ENCODE measurements at places on chromosomes 11 and 22. TPM values are rescaled to one million over a fixed set of nuclear protein-coding genes. Genes with fewer than 3 reads are reported as not detected.

DNA sequence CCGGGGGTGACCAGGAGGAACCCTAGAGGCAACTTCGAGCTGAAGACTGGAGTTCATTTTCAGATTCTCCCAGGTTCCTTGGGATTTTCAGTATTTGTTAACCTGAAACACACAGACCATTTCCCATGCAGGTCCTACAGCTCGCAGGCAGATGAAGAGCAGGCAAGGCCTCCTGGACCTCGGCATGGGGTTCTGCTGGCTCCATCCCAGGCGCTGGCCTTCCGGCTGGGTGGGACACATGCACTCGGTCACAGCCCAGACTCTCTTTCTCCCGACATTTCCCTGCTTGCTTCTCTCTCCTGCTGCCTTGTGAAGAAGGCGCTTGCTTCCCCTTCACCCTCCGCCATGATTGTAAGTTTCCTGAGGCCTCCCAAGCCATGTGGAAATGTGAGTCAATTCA lies 15.4 kb upstream of the TTLL12 start:
- no peak overlapping the region for H3K4me3 ChIP-seq
- DNase-seq: no peak
- H3K27ac ChIP-seq: no peak overlapping the region
- H3K27me3 ChIP-seq: no peaks in the 10 kb centered on the region
- peaks cover 7% of the 10 kb centered on the region for H3K4me1 ChIP-seq
- no peaks in the 10 kb centered on the region for H3K36me3 ChIP-seq

- H3K4me1 ChIP-seq: no peaks in the 10 kb centered on the region
- no peaks in the 10 kb centered on the region for H3K27me3 ChIP-seq
- no peak overlapping the region for H3K27ac ChIP-seq
- H3K4me3 ChIP-seq: no peak overlapping the region
- no peak for DNase-seq
- H3K36me3 ChIP-seq: no peaks in the 10 kb centered on the region
Observed at GRCh38 chr11:126189109-126189929, 22.1 kb downstream of the RPUSD4 start.

DNA sequence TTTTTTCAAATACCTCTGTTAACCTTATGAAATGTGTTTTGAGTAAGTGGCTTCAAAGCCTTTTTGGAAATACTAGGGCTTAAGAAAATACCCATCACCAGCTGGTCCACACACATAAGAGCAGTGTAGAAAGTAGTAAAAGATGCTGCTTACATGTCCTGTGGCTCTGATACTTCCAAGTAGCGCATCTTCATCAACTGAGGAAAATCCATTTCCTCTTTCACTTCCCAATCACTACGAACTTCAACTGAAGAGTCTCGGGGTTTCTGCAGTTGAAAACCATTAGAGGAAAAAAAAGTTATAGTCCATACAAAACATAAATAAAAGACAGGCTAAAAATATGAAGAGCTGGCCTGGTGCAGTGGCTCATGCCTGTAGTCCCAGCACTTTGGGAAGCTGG lies 8.5 kb downstream of the EIF3D start:
- H3K27me3 ChIP-seq: no peaks in the 10 kb centered on the region
- peaks cover 100% of the 10 kb centered on the region for H3K36me3 ChIP-seq
- no peaks in the 10 kb centered on the region for H3K4me1 ChIP-seq
- DNase-seq: no peak
- H3K27ac ChIP-seq: no peak overlapping the region

GRCh38 chr11:61062181-61062930 lies 39.9 kb upstream of the CD5 start:
- no peak overlapping the region for H3K27ac ChIP-seq
- no peaks in the 10 kb centered on the region for H3K27me3 ChIP-seq
- no peak for DNase-seq
- H3K4me3 ChIP-seq: no peak overlapping the region

- no peaks in the 10 kb centered on the region for H3K27me3 ChIP-seq
- no peak overlapping the region for H3K27ac ChIP-seq
- no peaks in the 10 kb centered on the region for H3K4me1 ChIP-seq
Observed at GRCh38 chr11:11359611-11360010, 6.6 kb upstream of the CSNK2A3 start.

DNA sequence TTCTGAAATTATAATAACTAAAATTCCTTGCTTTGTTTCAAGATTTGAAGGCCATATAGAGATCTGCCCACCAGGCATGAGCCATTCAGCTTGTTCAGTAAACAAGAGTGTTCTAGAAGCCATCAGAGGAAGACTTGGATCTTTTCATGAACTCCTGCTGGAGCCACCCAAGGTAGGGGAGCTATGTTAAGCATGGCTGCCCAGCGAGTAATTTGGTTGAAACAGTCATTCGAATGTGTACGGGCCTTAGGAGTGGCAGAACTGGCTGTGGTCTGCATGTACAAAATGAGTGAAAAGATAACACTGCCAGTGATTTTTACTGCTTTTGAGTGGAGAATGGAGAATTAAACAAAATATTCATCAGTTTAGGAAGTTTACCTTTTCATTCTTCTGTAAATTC lies 103.7 kb downstream of the PPP6R3 start:
- DNase-seq: no peak
- H3K27me3 ChIP-seq: no peaks in the 10 kb centered on the region
- no peak overlapping the region for H3K4me3 ChIP-seq
- H3K4me1 ChIP-seq: peaks cover 16% of the 10 kb centered on the region
- H3K36me3 ChIP-seq: no peaks in the 10 kb centered on the region
- H3K27ac ChIP-seq: no peak overlapping the region

Gene MS4A13
- not detected for total RNA-seq

Gene KRTAP5-1
- total RNA-seq: not detected

Gene FOLR1
- total RNA-seq: not detected

Measured in heart right ventricle (tissue), 16 donors.